ENCODE measurements at places on chromosomes 12 and 14.

- no peak for DNase-seq
Observed at GRCh38 chr12:103494051-103494733, 1.6 kb downstream of the C12orf42 start.

- no peak for DNase-seq
Observed at GRCh38 chr14:85079842-85080730, 449.9 kb upstream of the FLRT2 start.

DNA sequence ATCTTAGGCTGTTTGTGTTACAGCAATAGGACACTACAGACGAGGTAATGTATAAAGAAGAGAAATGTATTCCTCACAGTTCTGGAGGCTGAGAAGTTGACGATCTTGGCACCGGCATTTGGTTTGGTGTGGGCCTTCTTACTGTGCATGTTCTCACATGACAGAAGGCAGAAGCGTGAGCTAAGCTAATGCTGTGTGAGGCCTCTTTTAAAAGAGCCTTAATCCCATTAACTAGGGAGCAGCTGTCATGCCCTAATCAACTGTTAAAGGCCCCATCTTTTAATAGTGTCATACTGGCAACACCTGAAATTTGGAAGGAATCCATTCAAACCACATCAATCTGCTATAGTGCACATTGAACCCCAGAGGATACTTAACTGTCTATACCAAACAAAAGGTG is 992.9 kb downstream of the GALC start:
- DNase-seq, result no peak

GRCh38 chr12:12408265-12408690 is 51.4 kb downstream of the BORCS5 start:
- DNase-seq, result no peak

GRCh38 chr14:74855945-74856344 is 20.0 kb downstream of the PROX2 start:
- no peak for DNase-seq

- no peak for DNase-seq
Observed at GRCh38 chr14:22386924-22387775, 201.9 kb downstream of the DAD1 start.
